ENCODE measurements at places on chromosomes 5 and 9.

- no peak for DNase-seq
Observed at GRCh38 chr5:111498346-111498745, 14.0 kb downstream of the STARD4 start.

- no peak for DNase-seq
Observed at GRCh38 chr9:124511426-124511840, 4.2 kb upstream of the NR5A1 start.

DNA sequence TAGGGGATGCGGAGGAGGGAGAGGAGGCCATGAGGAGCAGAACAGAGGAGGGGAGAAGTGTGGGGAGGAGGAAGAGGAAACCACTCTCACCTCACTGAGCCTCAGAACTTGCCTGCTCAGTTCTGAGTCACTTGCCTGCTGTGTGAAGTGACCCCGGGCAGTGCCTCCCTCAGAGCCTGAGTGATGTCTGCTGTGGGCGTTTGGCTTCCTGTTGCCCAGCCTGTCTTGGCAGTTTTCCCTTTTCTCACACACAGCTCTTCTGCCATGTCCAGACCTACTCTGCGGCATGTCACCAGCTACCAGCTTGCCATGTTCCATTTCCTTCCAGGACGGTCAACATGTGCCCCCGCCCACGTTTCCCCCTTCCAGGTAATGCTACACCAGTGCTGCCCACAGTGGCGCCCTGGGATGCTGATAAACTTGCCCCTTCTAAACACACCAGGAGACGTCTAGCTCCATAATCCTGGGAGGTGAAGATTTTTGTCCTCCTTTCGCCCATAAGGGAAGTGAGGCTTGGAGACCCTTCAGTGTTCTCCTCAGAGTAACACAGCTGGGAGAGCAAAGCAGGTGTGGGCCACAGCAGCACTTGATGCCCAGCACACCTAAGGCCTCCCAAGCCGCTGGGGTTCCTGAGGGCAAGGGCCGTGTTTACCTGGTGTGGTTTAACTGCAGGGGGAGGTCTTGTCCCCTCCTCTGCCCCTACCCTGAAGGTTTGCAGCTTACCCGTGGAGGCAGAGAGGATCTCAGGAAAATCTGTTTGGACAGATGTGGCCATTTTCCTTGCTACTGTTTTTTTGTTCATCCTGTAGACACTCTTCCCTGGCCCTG lies 63.8 kb upstream of the RNF130 start:
- no peak for DNase-seq

- DNase-seq, result no peak
Observed at GRCh38 chr5:129245489-129245888, 150.9 kb downstream of the ISOC1 start.

DNA sequence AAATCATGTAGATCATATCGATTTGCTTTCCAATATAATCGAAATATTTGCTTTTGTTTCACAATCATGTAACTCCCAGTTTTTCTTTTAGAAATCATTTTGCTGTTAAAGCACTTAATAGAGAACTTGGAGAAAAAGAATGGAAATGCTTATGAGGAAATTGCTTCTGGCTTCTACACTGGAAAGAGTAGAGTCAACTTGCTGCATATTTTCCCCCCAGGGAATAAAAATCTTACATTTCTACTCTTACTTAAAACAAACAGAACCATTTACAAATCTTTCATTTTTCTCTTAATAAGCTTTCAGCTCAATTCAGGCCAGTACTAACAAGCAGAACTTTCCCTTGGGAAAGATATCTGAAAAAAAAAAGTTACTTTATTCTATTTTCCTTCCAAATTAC lies 312.0 kb downstream of the CHSY3 start:
- DNase-seq, result no peak

DNA sequence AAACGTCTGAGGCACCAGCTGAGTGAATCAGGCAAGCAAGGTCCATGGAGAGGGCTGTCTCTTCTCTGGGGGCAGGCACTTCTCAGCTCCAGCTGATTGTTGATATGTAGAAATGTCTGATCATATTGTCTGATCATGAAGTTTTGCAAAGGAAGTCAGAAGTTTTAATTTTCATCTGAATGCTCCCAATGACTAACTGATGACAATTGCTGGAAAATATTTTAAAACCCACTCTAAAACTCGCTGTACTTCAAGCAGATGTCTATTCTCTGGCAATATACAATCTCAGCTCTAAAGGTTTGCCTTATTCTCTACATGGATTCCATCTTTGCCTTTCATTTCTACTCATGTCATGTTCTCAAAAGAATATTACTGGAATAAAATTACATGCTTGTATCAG lies 12.7 kb downstream of the PLK2 start:
- no peak for DNase-seq

- DNase-seq, result no peak
Observed at GRCh38 chr5:73339711-73340110, 108.9 kb downstream of the FOXD1 start.

GRCh38 chr5:89168766-89169165 lies 285.8 kb upstream of the MEF2C start:
- no peak for DNase-seq

- no peak for DNase-seq
Observed at GRCh38 chr5:160245506-160246086, 16.3 kb downstream of the FABP6 start.

GRCh38 chr9:68887232-68887631 lies 126.7 kb downstream of the PRKACG start:
- DNase-seq, result no peak

- no peak for DNase-seq
Observed at GRCh38 chr9:93540305-93540704, 36.1 kb upstream of the PHF2 start.

DNA sequence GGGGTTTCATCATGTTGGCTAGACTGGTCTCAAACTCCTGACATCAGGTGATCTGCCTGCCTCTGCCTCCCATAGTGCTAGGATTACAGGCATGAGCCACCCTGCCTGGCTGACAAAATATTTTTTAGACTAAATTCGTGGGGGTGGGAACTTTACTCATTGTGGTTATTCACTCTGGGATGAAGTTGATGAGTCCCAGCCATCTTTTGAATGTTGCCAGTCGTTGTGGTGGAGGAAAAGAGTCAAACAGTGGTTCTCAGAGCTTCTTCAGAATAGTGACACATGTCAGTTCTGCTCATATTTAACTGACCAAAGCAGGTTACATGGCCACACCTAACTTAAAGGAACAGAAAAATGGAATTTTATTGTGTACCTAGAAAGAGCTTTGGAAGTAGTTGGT lies 6.9 kb downstream of the SREK1 start:
- no peak for DNase-seq

DNA sequence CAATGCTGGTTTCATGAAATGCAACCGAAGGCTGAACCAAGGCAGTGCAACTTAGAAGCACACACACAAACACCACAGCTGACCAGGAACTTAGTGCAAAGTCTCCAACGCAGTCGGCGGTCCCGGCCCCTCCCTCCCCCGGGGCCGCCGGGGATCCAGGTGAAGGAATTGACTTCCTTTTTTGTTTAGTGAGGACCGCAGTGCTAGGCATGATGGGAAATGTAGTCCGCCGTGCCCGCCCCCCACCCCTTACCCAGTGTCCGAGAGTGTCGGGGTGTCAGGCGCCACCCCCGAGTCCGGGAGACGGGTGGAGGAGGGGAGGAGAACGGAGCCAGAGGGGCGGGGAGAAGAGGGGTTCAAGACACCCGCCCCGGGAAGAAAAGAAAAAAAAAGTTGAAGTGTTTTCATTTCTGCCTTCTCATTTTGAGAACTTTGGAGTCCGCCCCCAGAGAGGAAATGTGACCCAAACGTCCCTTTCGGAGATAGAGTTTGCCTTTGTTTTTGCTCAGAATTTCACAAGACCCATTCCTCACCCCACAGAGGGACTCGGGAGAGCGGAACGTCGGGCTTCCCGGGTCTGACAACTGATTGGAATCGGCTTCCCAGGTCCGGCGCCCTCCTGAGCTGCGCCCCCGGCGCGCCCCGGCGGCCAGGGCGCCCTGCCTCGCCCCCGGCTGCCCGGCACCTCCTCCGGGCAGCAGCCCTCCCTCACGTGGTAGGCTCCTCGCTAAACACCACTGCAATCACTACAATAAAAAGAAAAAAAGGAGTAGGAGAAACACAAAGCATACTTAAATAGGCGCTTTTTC lies 2.0 kb downstream of the IER5L start:
- DNase-seq, result peak; percentile 61

DNA sequence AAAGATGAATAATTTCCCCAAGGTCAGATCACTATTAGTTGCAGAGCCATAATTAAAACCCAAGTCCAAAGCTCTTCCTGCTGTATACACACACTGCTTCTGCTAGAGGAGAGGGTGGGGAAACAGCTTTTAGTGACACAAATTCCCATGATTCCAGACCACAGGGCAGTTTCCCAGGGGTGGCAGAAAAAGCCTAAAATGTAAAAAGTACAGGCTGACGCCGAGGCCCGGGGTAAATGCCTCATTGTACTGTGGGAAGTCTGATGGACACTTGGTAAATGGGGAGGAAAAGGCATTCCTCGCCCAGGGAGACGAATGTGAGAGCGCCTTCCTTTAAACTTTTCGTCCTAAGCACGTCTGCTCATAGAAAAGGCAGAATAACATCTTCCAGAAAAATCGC lies 65.7 kb downstream of the DENND1A start:
- DNase-seq, result no peak

All from activated T-cell treated with anti-CD3 and anti-CD28 coated beads, Interleukin-2, amount 50 U/mL, for 1 hour (primary cell).